NCI-H446 (cell line): ENCODE measurements at places on chromosomes 5 and 9.

DNA sequence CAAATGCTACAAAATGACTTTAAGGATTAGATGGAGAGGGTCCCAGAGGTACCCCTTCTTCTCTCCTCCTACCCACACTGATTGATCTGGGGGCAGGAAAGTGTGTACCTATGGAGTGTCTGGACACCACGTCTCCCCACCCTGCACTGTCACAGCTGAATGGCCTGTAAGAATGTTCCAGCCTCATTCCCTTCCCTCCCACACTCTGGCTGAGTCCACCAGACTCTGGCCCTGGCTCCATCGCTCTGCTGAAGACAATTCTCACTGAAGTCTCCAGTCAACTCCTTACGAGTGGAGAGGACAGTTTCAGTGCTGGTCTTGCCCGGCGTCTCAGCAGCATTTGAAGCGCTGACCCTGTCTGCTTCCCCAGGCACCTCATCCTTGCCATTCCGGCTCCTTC lies 105.8 kb downstream of the TTLL11 start:
- no peak for DNase-seq

GRCh38 chr9:91771027-91771426 lies 179.0 kb downstream of the ROR2 start:
- DNase-seq: no peak

DNA sequence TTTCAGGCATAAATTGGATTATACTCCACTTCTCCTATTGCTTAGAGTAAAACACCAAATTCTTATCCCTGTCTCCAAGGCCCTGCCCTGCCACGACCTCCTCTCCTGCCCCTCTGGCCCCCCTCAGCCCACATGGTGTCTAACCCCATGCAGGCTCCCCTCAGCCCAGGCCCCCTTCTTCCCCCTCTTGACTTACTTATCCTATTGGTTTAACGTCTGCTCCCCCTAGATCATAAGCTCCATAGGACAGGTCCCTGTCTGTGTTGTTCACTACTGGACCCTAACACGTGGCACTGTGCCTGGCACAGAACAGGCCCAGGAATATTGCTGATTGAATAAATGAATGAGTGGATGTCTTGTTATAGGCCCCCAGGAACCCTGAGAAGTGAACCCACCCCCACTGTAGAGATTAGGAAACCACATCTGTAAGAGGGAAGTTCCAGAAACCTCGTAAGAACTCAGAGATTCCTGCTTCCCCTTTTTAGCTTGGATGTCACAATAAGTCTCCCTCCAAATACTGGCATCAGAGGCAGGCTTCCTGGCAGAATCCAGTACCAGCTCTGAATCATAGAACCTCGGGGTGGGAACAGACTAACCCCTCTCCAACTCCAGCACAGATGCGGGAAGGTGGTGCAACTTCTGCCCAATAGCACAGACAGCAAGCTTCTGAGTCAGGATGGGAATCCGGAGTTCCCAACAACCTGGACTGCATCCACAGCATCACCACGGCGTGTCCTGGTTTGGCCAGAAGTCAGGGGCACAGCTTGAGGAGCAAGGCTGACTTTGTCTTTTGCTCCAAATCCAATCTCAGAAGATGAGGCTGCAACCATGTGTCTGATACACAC lies 31.5 kb downstream of the HRH2 start:
- no peak for DNase-seq

GRCh38 chr5:5572976-5573797 lies 150.7 kb downstream of the ICE1 start:
- no peak for DNase-seq

DNA sequence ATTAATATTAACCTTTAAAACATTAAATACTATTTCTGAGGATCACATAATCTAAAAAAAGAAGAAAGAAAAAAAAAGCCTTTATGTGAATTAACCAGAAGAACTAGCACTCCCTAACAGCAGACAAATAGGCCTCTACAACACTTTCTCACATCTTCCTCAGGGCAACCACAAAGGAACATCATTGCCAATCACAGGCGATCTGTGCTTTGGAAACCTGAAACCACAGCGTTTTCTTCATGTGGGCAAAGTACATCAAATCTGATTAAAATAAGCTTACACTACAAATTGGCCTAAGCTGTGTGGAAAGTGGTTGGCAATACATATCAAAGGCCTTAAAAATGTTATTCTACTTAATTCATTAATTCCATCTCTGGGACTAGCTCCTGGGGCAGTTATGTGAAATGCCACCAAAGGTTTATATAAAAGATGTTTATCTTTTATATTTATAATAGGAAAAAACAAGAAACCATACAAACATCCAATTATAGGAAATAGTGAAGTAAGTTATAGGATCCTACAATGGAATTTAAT lies 184.8 kb upstream of the TBCA start:
- no peak for DNase-seq

GRCh38 chr5:83721953-83722901 lies 1.6 kb upstream of the HAPLN1 start:
- peak; percentile 22 for DNase-seq

GRCh38 chr5:14343376-14343775 lies 200.2 kb downstream of the TRIO start:
- DNase-seq: no peak

- DNase-seq: no peak
Observed at GRCh38 chr9:85045271-85045670, 375.7 kb downstream of the NTRK2 start.

- DNase-seq: no peak
Observed at GRCh38 chr5:68771221-68771620, 322.6 kb upstream of the SLC30A5 start.

- no peak for DNase-seq
Observed at GRCh38 chr9:118992813-118993794, 376.1 kb downstream of the BRINP1 start.

- DNase-seq: no peak
Observed at GRCh38 chr9:98039607-98040017, 16.9 kb upstream of the NANS start.

DNA sequence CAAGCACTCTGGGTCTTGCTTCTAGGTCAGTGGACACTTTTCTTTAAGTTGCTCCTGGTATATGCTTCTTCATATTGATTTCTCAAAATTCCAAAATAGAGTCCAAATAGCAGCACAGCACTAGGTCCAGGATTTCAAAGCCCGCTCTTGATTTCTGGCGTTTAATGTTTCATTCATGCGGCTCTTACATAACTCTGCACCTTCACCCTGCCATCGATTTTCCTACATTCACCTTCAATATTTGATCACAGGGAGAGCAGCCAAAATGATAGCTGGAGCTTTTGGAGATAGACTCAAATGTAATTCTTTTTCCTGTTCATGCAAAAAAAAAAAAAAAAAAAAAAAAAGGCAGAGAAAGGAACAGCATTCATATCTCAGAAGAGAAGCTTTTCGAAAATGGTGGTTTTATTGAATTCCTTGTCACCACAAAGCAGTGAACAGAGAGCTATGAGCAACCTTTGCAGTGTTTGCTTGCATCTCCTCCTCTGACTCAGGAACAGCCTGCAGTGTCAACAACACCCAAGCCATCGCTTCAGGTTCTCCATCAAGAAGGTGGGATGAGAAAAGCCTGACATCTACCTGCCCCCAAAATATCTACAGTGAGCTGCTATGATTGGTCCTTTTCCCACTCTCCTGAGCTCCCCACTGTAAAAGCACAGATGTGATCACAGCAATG lies 97.8 kb downstream of the MED10 start:
- no peak for DNase-seq

DNA sequence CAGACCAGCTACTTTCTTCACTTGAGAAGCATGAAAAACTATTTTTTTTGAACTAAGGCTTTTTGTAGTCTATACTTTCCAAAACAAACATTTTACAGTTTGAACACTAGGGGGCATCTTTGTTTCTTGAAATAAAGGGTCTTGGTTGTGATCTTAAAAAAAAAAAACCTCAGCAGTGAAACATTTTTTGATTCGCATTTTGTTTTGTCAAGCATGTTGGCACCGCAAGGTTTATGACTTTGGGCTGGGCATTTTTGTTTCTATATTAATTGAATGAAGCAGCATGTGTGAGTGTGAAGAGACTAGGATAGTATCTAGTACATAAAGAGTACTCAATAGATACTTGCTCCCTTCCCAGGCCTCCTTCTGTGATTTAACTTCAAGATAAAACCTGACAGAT lies 31.6 kb upstream of the ACOT12 start:
- peak; percentile 18 for DNase-seq

DNA sequence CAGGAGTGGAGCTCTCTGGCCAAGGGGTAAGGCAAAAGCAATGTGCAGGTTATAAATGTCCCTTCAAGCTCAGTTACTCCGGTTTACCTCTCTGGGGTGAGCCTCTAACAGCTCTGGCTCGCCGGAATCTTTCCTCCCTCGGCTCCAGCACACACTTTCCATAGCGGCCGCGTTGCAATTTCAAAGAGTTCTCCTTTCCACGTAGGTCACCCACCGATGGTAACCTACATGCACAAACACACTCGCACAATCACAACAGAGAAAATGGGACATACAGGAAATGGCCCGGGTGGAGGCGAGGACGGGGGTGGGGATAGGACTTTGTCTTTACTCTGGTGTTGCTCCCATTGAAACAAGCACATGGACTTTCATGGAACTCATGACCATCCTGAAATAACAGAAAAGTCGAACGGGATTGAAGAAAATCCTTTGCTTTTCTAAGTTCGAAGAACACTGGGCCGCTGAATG lies 1.2 kb downstream of the LHFPL2 start:
- no peak for DNase-seq

GRCh38 chr9:112278152-112278551 lies 55.3 kb downstream of the PTBP3 start:
- DNase-seq: no peak

GRCh38 chr9:126612326-126612812 lies 1.4 kb upstream of the LMX1B start:
- no peak for DNase-seq

- DNase-seq: no peak
Observed at GRCh38 chr5:117686926-117687325, 1112.3 kb upstream of the SEMA6A start.

DNA sequence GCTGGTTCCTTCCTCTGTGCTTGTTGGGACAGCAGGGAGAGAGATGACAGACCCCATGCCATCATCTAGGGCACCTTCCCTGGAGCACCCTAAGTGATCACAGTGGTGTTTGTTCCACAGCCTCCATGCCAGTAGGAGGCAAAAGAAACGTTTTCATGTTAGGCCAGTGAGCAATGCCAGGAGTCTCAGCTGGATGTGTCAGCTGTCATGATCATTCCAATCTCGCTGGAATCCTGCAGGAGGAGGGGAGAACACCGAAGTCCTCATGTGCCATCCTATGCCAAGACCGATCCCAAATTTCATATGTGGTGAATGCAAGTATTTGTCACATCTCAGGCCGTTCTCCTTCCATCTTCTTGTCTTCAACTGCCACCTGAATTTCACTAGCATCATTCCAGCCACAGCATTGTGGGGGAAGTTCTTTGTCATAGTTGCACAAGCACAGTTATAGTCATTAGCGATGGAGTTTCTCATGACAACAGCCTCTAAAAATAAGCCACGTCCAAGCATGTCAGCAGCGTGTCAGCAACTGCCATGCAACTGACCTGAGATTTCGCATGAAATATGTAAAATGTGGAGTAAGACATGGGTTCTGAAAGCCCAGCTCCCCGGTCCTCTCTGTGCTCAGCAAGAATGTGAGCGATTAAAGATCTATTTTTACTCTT lies 97.2 kb upstream of the DNAH5 start:
- DNase-seq: no peak

DNA sequence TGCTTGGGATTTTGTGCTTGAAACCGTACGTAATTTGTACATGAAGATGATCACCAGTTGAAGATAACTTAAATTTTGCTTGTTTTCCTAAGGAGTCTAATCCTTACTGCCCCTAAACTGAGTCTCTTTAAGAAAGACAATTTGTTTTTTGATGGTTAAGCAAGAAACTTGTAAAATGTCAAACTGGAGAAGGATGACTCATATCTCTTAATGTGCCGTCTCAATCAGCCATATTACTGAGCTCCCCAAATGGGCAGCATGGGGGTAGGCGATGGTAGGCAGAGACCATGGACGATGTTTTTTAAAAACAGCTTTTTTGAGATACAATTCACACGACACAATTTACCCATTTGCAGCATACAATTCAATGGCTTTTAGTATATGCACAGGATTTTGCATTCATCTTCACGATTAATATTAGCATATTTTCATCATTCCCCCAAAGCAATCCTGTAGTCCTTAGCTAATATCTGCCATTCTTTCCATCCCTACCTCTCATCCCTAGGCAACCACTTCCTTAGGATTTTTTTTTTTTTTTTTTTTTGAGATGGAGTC lies 14.3 kb downstream of the ARHGAP26 start:
- DNase-seq: no peak

GRCh38 chr5:153796527-153796926 lies 242.2 kb downstream of the FAM114A2 start:
- DNase-seq: no peak

DNA sequence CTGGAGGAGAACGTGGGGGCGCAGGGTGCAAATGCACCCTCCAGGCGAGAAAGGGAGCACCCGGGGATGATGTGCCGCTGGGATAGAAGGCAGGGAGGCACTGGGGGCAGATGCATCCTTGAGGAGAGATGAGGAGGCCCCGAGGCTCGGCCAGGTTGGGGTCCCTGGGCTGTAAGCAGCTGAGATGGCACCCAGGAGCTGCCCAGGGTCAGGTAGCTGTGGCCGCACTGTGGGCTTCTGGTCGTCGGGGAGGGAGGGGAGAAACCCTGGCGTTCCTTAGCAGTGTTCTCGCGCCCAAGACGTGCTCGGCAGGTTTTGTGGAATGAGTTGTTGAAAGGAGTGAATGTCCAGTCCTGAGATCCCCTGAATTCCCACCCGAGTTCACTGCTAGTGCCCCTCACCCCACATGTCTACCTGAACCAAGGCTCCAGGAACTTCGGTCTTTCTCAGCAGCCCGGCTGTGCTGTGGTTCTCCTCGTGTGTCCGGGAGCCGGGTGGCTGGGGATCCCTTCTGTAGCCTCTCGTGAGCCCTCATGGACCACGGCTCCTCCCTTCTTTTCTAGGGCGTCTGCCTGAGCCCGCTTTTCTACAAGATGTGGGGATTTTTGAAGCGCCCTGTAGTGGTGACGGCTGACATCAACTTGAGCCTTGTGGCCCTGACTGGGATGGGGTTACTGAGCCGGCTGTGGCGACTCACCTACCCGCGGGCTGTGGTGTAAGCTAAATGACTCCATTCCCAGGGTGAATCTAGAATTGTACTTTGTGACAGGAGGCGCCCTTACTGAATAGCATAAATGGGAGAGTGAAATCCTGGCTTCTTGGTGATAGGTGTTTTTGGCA lies 1.1 kb downstream of the POMT1 start:
- DNase-seq: no peak

GRCh38 chr9:23590276-23591000 lies 235.6 kb downstream of the ELAVL2 start:
- no peak for DNase-seq
